Kasumi-1 (cell line): ENCODE measurements at places on chromosomes 5 and 9.

- DNase-seq: no peak
These were observed 113.8 kb downstream of the ANKRD18B start for GRCh38 chr9:33637881-33638280.

- no peak for DNase-seq
These were observed 253.9 kb upstream of the MAP3K1 start for GRCh38 chr5:56561455-56561854.

DNA sequence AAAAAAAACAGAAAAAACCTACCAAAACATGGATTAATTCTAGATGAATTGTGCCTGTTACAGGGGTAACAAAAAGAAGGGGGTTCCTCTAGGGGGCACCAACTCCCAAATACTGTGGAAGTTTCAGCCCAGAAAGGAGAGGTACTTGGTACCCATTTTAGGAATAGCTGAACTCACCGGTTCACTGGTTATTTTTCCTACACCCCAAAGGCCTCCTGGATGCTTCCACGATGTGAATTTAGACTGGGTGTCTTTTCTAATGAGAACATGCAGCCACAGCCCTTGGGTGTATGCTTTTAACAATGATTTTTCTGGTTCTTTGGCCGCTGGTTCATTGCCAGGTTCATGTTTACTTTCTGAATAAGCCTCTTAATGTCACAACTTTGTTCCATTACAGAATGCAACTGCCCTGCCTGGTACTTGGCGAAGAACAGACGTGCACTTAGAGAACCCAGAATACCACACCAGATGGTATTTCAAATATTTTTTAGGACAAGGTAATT is 46.7 kb downstream of the GARNL3 start:
- no peak for DNase-seq

GRCh38 chr5:159732220-159732619 is 184.1 kb upstream of the ADRA1B start:
- no peak for DNase-seq

GRCh38 chr9:129561594-129562281 is 59.2 kb downstream of the C9orf50 start:
- no peak for DNase-seq

DNA sequence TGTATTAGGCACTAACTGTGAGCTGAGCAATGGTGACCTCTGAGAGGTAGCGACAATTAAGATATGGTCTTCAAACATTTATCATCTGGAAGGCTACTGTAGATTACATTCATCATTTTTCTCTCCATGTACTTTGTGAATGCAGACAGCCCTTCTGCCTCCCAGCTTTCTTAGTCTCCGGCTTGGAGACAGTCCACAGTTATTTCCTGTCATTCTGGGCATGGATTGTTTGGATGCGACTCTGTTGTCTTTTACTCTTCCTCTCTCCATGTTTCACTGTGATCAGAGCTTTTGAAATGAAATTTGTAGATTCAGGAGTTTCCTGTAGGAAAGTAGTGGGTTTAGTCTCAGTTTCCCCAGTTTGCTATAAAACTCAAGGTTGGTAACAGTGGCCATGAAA is 20.5 kb downstream of the DMRT2 start:
- DNase-seq: no peak

DNA sequence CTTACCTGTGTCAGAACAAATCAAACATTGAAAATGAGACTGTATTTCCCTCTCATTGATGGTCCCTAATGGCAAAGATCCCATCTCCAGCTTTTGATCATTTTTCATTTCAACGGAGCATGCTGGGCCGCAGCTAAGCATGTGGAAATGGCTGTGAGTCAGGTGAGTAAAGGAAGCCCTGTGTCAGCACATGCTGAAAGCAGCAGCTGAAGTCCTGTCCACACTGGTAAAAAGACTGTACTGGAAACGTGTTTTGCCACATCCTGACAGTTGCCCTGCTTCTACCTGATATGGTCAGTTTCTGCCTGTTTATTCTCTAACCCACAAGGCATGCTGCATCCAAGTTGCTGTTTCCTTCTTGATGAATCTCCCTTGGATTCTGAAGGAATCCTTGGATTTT is 330.1 kb downstream of the EFNA5 start:
- DNase-seq: no peak

DNA sequence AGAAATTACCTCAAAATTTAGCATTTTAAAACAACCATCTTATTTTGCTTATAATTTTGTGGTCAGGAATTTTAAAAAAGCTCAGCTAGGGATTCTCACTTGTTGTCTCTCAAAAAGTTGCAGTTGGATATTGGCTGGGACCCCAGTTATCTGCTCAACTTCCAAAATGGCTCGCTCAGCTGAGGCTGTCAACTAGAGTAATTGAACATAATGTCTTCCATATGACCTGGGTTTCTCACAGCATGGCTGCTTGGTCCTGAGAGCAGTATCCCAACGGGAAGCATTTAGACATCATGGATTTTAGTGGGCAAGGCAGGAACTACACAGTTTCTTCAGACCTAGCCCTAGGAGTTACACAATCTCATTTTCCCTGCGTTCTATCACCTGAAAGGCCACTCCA is 63.6 kb upstream of the SPEF2 start:
- no peak for DNase-seq

DNA sequence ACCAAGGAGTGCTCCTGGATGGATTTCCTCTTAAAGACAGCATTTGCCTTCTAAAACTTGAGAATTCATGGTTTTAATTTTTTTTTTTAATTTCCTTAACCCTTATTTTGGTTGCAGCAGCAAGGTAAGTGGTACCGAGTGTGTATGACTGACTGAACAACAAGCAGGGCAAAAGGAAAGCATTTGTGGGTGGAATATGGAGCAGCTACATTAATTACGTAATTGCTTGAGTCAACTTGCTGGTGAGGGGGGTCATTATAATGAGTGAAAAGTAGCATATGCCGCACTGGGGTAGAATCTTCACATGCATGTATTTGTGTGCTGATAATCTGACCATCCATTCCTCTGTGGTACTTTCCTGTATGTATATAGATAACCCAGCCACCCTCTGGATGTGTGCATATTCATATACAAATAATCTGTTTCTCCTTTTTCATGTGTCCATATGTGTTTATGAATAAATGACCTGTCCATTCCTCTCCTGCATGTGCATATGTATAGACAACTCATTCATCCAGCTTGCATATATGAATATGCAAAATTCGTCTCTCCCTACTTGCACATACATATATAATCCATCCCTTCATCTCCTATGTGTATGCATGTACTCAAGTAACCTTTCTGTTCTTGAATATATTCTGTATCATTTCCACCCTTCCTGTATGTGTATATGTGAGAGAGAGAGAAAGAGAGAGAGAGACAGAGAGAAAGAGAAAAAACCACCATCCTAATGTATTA is 147.5 kb upstream of the RUSC2 start:
- peak; percentile 25 for DNase-seq

DNA sequence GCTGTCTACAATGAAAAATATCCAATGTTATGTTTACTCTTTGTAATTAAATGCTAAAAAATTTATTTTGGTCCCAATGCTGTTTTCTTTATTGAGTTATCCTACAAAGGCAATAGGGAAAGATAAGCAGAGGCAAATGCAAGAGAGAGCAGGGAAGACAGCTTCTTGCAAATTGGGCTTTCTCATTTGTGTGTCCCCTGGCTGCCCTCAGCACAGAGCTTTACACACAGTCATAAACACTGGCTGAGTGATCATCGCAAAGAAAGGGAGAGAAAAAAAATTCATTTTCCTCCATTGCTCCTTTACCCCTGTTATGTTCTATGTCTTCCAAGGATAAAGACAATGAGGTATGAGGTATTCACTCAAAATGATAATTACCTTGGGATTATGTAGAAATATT is 2.3 kb upstream of the TSSK1B start:
- DNase-seq: no peak

DNA sequence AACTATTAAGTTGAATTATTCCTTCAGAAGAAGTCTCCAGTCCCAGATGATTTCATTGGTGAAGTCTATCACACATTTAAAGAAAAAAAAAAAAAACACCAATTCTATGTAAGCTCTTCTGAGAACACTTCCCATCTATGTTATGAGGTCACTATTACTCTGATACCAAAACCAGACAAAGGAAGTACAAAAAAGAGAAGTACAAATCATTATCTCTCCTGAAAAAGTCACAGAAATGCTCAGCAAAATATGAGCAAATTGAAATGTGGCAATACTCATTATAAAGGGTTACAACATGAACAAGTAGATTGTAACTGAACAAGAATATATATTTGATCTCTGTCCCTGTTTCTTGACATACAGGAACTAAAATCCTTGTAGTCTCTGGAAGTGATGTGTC is 280.4 kb downstream of the TLE1 start:
- DNase-seq: peak; percentile 53

- DNase-seq: no peak
These were observed 130.9 kb downstream of the HTR1A start for GRCh38 chr5:63831381-63831780.

DNA sequence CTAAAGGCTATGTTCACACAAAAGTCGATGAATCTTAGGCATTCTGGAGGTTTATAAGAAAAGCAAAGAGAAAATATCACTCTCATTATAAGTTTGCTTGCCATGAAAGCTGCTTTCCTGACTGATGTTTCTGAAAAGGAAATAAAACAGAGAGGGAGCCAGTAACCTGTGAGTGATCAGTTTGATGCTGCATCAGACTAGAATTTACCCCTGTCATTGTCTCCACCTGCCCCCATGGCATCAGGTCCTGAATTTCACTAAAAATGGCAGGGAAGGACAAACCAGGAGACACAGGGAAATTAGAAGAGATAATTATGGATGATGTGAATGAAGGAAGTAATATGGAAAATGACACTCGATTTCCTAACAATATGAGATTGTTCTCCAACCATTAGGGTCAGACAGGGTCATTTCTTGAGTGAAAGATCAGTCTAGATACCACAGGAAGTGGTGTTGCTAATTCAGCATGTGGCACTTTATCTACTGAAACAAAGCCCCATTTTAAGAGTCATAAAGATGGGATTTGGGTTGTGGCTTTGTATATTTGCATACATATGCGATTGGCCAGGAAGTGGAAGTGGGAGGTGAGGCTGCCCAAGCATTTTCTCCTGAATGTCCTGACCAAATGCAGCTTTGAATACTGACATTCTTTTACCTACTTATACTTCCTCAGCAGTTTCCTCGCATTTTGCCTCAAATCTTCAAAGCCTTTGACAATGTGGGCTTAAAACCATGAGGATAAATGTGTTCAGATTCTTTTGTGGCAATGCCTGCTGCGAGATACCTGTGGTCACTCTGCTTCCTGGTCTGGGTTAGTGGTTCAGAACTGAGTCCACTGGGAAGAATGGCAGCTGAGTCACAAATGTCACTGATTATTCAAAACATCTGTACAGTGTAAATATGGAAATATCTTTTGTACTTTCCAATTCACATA is 29.7 kb downstream of the MEGF10 start:
- DNase-seq: peak; percentile 29

DNA sequence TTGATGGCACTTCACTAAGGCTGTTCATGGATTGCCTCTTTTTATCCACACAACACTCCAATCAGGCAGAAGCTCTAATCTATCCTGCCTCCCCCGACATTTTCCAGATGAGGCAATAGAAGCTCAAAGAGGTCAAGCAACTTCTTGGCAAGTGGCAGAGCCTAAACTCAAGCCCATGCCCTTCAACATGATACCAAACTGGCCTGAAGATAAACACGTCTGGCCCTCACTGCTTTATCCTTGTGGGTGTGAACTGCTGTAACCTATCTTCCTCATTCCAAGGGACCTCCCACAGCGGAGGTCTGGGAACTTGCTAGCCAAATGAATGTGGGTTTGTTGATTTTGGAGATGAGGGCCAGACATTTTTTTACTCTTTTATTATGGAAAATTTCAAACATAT is 9.5 kb downstream of the SLC35A4 start:
- DNase-seq: no peak

DNA sequence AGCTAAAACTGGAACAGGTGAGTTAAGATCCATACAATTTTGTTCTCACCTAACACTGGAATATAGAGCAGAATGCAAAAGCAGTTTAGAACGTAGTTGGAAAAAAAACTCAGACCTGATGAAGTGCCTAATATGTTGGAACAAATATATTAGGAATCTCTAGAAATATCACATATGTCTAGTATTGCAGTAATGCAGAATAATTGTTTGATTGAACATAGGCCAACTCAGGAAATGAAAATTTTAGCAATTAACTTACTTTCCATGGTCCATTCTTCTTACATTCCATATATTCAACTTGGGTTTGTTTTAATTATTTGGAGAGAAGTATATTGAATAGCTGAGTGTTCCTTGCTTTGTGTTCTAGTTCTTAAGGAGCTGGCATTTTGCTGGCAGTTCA is 111.8 kb upstream of the ADAMTSL1 start:
- DNase-seq: no peak

- no peak for DNase-seq
These were observed 49.4 kb upstream of the COL5A1 start for GRCh38 chr9:134592018-134592818.

- no peak for DNase-seq
These were observed 91.5 kb downstream of the APBA1 start for GRCh38 chr9:69580582-69581214.

DNA sequence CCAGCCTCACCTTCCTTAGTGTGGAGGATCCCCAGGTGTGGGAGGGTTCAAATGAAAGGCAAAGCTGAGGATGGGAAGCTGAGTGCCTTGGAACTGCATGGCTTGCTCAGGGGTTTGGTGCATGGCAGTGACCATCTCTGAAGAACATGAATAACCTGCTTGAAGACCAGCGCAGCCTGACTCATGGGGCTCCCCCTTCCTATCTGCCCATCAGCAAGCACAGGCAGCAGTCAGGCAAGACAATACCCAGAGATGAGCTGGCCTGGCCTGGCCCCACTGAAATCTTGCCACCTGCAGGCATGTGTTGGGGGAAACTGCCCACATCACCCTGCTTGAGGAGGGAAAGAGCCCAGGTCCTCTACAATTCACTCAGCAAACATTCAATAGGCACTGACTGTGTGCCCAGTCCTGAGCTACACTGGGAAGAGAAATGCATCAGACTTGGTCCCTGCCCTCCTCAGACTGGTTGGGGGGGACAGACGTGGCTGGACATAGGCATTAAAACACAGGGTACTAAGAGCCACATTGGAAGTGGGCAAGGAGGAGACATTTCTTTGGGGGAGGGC is 105.0 kb upstream of the ALDH1B1 start:
- DNase-seq: no peak

GRCh38 chr5:166356096-166356495 is 1935.3 kb upstream of the WWC1 start:
- DNase-seq: no peak

GRCh38 chr9:123960366-123960765 is 30.4 kb upstream of the DENND1A start:
- no peak for DNase-seq

- DNase-seq: no peak
These were observed 51.7 kb upstream of the CAMK4 start for GRCh38 chr5:111172504-111172903.

GRCh38 chr5:41410737-41411136 is 99.7 kb downstream of the PLCXD3 start:
- peak; percentile 61 for DNase-seq
